ENCODE measurements at places on chromosomes 7 and 10.

DNA sequence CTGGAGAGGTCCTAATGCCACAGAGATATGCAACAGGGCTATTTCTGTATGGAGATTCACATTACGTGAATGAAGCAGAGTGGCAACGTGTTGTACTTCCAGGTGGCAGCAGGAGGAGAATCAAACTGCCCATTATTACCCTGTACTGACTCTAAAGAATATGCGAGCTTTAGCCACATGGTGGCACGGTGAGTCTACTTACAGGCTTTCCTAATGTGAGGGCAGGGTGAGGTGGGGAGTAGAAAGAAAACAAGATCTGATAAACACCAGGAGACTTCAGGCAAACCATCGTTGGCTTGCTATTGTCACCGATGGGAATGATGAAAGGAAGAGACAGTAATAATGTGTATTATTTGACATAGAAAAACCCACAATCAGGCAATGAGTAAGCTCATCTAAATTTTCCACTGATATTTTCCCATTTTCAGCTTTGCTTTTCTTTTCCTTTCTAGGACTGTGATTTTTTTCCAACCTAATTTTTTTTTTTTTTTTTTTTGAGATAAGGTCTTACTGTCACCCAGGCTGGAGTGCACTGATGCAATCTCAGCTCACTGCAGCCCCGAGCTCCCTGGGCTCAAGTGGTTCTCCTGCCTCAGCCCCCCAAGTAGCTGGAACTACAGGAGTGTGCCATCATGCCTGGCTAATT is 164.3 kb downstream of the BTAF1 start:
- peak; percentile 70 for DNase-seq

DNA sequence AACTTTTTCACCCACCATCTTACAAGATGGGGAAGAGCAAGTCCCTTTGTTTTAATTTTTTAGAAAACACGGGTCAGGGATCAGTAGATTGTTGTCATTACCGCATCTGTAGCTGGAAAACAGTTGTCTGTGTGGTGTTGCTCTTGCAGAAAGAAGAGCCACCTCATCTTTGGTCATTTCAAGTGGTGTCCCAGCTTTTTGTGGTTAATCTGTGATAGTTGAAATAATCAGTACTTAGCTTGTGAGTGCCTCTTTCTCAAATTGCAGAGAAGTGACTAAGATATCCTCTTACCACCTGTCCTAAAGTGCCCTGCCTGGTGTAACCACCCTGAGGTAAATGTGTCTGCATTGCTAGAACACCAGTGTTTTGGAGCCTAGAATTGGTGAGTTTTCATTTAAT is 5.5 kb downstream of the PRPF18 start:
- DNase-seq: no peak

- no peak for DNase-seq
Measured at GRCh38 chr10:89589101-89589720, 53.8 kb upstream of the SLC16A12 start.

- DNase-seq: no peak
Measured at GRCh38 chr7:134527979-134528371, 608 bp downstream of the AKR1B10 start.

DNA sequence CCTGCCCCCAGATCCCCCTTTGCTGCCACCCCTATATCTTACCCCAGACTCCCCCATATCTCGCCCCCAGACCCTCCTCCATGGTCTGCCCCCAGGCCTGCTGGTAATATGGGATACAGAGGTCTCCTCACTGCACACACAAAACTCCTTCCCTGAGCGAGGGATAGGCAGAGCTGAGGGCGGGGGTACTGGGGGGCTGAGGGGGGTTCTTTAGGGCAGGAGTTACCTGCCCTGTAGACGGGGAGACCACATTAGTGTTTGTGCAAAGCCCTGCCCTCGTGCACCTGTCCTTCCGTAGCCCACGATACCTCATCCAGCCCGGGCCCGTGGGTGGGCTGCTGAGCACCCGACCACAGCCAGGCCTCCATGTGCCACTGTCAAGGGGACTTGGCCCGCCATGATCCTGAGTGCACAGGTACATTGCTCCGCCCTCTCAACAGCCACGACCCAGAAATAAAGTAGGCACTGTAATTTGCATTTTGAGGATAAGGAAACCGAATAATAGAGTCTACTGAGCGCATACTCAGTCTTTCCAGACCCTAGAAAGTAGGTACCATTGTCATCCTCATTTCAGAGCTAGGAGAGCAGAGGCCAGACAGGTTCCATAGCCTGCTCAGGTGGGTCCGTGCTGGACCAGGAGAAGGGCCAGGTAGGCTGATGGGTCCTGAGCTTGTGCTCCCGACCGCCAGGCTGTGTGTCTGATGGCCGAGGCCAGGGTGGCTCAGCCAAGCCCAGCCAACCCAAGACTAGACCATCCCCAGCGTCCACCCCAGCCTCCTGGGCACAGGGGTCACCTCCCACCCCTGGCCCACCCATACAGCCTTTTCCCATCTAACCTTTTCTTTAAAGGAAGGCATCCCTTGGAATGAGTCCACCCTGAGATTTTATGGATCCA is 115.2 kb downstream of the LHPP start:
- no peak for DNase-seq

DNA sequence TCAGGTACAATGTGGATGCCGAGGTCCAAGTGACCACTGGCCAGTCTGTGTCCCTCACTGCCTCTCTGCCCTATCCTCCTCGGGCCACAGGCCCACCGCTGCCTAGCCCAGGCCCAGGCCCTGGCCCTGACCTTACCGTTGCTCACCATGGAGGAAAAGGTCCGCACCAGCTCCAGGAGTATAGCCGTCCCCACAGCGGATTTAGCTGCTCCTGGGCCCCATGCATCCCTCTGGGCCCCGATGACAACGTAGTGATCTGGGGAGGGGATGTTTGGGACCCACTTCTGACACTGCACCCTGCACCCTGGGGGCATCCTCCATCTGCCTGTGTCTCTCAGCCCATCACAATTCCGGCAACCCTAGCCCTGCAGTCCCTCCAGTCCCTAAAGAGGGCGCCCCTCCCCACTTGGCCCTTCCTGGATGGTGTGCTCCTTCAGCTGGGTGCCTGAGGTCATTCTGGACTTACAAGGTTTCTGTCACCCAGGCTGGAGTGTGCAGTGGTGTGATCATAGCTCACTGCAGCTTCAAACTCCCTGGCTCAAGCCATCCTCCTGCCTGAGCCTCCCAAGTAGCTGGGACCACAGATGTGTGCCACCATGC is 12.1 kb downstream of the TFR2 start:
- peak; percentile 32 for DNase-seq

DNA sequence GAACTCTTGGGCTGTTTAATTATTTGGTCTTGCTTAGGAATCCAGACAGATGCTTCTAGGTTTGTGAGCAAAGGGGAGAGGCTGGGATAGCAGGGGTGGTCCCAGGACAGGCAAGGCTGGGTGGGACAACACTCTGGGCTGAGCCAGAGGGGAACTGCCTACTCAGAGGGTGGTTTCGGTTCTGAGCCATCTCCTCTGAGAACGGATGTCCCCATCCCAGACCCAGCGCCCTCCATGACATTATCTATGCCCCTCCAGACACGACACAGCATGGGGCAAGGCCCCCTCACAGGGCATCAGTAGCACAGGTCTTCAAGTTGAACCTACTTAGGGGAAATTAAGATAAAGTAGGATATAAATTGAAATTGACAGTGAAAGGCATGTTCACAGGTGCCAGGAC is 7.1 kb downstream of the ASB10 start:
- DNase-seq: no peak

DNA sequence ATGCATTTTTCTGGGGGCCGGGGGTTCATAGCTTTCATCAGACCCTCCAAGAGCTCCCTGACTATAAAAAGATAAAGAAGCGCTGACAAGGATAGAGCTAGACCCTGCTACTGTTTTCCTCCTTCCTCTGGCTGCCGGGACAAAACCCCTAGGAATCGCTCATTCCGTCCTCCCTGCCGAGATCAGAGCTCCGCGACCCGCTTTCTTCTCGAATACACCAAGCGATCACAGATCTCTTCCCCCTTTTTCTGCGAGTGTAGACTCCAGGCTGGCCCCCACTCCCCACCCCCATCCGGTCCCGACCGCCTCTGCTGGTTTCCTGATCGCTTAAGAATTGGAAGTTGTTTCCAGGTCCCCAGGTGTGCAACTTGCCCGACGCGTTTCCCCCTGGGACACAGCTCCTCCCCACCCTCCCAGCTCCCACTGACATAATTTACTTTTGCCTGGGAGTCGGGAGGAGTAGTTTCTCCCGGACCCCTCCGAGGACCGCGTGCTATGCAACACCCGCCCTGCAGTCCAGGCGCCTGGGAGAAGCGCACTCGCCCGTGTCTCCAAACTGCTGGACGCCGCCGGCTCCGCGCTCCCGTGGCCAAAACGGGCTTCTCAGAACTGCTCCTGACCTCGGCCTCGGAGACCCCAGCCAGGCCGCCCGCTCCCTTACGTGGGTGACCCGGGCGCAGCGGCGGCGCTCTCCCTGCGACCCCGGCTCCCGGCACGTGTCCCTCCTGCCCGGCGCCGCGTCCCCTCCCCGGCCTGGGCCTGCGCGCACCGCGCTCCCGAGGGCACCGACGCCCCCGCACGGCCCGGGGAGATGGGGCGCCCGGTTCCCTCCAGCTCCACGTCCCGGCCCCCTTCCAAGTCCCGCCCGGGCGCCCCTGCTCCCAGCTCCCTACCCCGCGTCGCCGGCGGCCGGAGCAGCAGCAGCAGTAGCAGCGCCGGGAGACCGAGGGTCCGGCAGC is 552 bp downstream of the IL15RA start:
- peak; percentile 68 for DNase-seq

DNA sequence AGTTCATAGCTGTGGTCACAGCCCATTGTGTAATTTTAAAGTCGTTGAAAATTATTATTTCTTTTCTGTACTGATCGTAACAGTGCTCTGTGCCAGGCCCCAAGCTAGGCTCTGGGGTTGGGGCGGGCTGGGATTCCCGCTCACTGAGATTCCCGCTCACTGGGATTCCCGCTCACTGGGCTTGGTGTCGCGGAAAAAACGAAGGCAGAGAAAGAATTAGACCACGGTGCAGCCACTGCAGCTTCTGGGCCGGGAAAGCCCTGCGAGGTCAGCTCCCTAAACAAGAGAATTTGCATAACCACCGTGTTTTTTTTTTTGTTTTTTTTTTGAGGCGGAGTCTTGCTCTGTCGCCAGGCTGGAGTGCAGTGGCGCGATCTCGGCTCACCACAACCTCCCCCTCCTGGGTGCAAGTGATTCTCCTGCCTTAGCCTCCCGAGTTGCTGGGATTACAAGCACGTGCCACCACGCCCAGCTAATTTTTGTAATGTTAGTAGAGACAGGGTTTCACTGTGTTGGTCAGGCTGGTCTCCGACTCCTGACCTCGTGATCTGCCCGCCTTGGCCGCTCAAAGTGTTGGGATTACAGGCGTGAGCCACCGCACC is 31.2 kb downstream of the FOXK1 start:
- no peak for DNase-seq

DNA sequence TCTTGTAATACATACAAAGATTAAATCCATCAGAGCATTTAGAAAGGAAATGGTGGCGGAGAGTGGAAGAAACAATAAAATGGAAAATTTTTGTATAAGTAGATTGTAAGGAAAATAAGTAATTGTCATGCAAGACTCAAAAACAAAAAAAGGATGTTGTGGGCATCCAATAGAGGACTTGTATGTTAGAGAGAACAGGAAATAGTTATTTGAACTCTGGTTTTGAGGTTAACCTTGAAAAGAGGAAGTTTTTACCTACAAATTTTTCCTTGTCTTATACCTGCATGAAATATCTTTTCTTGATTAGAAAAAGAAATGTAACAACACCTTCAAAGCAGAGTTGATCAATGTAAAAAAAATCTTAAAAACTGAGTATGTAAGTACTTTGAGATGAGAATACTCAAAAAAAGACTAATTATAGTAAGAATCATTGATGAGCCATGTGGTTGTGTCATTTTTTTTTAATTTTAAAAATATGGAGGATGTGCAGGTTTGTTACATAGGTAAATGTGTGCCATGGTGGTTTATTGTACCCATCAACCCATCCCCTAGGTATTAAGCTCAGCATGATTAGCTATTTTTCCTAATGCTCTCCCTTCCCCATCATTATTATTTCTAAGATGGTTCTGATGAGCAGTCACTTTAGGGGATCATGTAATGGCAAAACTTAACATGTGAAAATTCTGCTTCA is 11.9 kb downstream of the TMEM106B start:
- DNase-seq: no peak
